Non-pigmented ciliary epithelial cell (primary cell): ENCODE measurements at places on chromosomes 16 and 17.
A peak's percentile ranks its signal among the peaks of the same experiment; 100 is the strongest.

GRCh38 chr16:4677390-4677789 is 16.0 kb upstream of the NUDT16L1 start:
- no peak for DNase-seq

DNA sequence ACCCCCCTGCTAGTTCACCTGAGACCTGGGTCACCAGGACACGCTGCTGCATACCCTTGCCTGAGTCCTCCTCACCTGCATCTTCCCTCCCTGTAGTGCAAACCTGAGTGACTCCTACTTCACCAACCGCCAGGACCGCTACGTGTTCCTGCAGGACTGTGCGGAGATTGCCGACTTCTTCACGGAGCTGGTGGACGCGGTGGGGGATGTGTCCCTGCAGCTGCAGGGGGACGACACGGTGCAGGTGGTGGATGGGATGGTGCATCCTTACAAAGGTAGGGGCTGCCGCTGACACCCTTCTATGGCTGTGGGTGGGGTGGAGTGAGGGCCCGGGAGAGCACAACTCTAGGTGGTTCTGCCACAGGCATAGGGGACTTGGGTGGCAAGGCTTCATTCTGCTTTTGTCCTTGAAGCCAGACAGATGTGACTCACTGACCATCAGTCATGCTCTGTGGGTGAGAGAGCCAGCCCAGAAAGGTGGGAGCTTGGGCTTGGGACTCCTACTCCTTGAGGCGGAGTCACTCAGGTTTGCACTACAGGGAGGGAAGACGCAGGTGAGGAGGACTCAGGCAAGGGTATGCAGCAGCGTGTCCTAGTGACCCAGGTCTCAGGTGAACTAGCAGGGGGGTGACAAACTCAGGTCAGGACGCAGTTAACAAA is 22.3 kb downstream of the PGS1 start:
- no peak for DNase-seq

- no peak for DNase-seq
Observed at GRCh38 chr16:65021852-65022595, 99.8 kb downstream of the CDH11 start.

DNA sequence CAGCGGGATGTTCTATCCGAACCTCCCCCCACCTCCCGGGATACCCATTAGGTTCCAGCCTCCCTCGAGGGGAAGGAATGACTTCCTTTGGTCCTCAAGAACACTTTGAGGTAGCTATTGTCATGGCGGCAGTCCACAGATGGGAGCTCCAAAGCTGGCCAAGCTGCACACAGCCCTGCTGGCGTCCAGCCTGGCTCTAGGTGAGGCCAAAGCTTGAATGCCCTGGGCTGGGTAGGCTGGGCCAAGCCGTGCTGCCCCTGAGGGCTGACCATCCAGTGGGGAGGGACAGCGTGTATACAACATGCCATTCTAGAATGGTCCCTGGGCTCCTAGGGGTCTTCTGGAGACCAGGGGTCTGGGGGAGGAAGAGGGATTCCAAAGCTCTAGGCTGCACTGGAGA is 43.5 kb downstream of the PEMT start:
- DNase-seq = no peak

DNA sequence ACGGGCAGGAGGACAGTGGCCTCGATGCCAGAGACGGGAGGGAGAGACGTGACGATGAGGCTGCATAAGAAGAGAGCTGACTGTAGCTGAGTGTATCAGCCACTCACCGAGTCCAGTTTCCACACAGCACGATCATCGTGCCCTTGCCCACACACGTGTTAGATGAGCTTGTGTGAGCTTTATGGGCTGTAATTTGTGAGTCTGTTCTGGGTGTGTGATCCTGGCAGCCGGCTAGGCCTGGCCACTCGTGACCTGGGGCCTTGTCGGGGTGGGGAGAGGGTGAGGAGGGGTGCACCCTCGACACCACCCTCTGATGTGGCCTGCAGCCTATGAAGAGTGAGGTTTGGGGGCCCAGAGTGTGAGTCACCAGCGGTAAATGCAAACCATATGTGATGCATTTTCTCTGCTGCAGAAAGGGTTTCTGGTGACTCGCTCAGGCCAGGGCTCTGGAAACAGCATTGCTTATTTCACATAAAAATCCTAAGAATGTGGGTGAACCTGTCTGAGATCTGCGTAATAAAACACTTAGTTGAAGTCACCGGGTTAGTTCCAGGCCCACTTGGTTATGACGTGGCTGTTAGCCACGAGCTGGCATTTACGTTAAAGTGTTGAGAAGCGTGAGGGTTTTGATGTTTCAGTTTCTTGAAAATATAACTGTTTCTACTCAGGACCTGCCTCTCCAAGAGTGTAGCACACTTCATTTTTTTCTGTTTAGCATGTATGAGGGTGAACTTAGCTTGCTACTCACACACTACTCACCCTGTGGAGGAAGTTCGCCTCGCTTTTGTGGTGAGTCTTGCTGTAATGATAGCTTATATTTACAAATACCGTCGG is 4.2 kb downstream of the METRNL start:
- DNase-seq = peak; percentile 90

DNA sequence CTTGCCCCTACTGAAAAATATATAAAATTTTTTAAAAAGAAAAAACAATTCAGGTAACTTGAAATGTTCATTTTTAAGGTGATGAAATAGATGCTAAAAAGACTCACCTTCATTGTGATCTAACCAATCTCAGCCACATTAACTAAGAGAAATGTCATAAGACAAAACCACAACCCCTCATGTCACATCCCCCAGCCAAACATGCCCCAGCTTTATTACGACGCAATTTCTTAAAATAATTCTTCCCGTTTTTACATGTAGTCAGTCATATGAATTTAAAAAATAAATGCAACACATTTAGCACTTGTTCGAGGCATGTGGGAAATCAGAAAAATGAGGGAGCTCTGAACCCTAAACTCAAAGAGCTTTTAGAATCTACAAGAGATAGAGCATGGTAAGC is 9.5 kb downstream of the AMFR start:
- no peak for DNase-seq

DNA sequence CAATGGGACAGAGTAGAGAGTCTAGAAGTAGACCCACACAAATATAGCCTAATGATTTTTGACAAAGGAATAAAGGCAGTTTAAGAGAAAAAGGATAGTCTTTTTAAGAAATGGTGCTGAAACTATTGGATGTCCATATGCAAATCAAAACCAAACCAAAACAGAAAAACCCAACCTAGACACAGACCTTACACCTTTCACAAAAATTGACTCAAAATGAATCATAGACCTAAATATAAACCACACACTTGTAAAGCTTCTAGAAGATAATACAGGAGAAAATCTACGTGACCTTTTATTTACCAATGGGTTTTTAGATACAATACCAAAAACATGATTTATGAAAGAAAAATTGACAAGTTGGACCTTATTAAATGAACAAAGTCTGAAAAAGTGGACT is 66.4 kb upstream of the MPHOSPH6 start:
- DNase-seq = no peak
